SHP77 treated with DMSO at 0.1 percent for 48 hours (cell line): ENCODE measurements at places on chromosomes 3 and 15.

DNA sequence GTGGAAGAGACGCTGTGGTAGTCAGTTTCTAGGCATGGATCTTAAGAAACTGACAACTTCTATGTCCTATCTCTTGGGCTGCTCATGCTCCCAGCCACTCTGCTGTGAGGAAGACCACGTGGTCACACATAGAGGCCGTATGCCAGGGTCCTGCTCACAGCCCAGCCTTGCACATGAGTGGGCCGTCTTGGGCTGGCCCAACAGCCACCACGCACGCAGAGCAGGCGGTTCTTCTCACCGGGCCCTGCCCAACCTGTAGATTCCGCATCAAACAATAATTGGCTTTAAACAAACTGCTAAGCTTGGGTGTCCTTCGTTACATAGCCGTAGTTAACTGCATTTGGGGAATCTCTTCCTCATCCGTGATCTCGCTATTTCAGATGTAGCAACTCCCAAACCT lies 26.0 kb downstream of the SLC41A3 start:
- DNase-seq, result no peak

DNA sequence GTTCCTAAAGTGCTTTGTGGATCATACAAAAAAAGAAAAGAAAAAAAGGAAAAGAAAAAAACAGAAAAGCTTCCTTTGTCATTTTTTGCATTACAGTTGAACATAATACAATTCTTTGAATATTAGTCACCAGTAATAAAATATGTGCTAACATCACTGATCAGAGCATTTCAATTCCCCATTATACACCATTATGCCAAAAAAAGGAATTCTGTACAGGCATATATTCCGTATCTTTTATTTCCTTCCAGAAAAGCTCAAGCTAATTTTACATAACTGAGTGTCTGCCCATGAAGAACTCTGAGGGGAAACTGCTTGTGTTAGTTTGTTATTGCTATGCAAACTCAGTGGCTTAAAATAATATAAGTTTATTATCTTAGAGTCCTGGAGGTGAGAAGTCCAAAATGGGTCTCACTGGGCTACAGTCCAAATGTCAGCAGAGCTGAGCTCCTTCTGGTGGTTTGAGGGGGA lies 377.9 kb downstream of the GAP43 start:
- no peak for DNase-seq

DNA sequence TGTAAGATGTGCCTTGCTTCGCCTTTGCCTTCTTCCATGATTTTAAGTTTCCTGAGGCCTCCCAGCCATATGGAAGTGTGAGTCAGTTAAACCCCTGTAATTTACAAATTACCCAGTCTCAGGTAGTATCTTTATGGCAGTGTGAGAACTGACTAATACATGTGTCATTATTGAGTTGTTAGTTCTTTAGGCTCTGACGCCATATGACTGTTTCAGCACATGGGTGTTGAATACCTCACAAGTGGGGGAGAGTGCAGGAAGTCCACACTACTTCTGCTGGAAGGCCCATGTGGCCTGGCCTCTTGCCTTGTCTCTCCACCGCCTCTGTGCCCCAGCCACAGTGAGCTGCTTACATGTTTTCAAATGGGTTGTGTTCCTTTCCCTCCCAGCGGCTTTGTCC lies 28.5 kb downstream of the MFSD1 start:
- DNase-seq, result no peak

- DNase-seq, result no peak
Measured at GRCh38 chr3:182235504-182235903, 523.8 kb downstream of the SOX2 start.

GRCh38 chr3:5231074-5231473 lies 43.6 kb downstream of the EDEM1 start:
- no peak for DNase-seq

GRCh38 chr3:120353463-120353862 lies 4.3 kb upstream of the LRRC58 start:
- no peak for DNase-seq

DNA sequence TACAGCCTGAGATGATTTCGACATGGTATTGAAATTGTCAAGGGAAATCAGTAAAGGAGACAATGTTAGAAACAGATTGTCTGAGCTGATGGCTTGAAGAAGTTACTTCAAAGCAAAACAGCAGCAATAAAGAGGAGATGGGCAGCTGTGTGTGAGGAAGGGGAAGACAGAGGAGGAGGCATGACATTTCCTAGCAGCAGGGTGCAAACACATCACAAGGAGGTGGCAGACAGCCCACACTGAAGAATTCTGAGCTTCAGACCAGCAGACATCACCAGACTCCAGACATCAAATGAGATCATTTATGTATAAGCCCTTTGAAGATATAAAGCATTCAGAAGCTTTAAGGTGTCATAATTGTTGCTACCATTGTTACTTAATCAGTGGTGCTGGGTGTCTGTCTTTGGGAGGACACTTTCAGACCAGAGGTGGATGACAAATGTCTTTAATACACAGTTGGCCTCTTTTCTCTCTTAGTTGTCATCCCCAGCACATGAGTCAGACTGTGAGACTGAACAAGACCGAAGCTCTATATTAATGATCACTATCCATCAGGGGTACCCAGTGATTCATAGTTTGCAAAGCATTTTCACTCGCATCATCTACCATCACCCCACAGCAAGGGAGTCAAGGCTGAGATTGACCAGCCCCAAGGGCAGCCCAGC lies 203.9 kb downstream of the MINAR1 start:
- DNase-seq, result no peak
